ENCODE measurements at places on chromosomes 1 and 21.

DNA sequence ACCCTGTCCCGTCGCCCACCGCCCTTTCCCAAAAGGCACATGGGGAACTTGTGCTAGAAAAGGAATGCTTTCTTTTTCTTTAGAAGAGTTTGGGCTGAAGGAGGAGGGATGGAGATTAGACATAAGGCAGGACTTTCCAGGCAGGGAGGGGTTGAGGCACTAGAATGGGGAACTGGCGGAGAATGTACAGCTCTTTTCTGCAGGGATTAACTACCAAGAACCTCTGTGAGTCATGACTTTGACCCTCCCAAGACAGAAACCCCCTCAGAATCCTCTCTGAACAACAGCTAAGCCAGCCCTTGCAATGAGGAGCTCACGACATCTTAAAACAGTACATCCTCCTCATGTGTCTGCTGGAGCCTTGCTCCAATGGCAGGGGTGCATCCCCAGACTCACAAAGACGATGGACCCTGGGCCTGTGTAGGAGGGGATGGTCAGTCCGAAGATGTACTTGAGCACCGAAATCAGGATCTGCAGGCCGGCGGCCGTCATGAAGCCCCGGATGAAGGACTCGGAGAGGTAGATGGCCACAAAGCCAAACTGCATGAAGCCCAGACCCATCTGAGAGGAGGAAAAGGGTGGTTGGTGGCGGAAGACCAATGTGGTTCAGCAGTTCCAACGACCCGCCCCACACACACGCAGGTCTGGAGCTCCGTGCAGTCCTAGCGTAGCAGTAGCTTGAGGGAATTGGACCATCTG lies 13.6 kb downstream of the SLC26A9 start:
- DNase-seq: no peak

GRCh38 chr21:20882462-20883407 lies 115.5 kb upstream of the NCAM2 start:
- peak; percentile 60 for DNase-seq

- no peak for DNase-seq
Observed at GRCh38 chr21:26587736-26588201, 14.7 kb upstream of the CYYR1 start.

DNA sequence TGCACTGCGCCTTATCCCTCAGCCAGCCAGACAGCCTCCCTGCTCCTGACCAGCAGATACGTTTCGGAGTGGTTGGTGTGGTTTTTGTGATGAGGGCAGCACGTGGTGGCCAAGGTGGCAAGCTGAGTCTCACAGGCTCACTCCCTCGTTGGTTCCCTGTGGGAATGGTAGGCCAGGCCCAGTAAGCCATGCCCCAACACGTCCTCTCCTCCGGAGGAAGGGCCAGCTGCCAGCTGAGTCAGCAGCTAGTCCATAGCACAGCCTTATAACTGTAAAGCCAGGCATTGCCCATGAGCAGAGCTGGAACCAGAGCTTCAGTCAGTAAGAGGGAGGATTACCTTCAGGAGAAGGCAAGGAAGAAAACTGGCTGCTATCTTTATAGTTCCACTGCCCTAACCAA lies 29.5 kb downstream of the SZRD1 start:
- no peak for DNase-seq

DNA sequence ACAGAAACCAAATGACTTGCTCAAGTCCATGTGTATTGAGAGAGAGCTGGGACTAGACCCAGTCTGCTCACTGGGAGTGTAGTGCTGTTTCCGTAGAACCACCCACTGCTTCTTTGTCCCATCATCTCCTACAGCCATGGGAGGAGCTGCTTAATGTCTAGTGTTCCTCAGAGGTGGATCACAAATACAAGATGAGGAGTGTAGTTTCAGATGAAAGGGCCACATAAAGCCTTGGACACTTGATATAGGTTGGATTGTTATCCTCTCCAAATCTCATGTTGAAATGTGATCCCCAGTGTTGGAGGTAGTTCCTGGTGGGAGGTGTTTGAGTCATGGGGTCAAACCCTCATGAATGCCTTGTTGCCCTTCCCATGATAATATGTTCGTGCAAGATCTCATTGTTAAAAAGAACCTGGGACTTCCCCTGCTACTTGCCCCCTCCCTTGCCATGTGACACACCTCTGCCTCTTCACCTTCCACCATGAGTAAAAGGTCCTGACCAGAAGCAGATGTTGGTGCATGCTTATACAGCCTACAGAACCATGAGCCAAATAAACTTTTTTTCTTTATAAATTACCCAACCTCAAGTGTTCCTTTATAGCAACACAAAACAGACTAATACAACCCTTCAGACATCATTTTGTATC lies 127.5 kb upstream of the DNAH14 start:
- no peak for DNase-seq

GRCh38 chr1:235635938-235636662 lies 13.5 kb downstream of the GNG4 start:
- DNase-seq: no peak

GRCh38 chr1:4797429-4797828 lies 143.0 kb downstream of the AJAP1 start:
- DNase-seq: no peak

DNA sequence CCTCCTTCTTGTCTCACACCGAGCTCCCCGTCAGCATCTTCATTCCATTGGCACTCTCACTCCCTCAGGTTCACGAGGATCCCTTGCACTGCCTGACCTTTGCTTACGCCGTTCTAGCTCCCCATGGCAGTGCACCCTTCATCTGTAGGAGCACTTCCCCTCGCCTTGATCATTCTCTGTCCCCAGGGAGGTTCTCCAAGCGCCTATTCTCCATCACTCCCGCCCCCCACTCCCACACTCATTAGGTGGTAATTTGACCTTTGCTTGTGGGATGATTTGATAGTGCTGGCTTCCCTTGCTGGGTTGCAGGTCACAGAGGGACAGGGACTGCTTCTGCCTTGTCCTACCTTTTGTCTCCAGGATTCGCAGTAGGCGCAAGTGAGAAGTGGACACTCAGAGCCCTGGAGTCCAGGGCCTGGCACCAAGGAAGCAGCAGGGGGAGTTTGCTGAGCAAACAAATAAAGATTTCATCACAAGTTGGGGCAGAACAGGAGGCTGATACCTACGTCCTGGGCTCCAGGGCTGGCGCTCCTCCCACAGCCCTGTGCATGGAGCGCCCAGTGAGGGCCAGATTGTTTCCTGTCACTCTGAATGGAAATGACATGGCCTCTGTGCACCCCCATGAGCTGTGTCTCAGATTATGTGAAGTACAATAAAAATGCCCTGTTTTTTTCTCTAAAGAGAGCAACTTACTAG lies 82.0 kb upstream of the RUNX3 start:
- no peak for DNase-seq

DNA sequence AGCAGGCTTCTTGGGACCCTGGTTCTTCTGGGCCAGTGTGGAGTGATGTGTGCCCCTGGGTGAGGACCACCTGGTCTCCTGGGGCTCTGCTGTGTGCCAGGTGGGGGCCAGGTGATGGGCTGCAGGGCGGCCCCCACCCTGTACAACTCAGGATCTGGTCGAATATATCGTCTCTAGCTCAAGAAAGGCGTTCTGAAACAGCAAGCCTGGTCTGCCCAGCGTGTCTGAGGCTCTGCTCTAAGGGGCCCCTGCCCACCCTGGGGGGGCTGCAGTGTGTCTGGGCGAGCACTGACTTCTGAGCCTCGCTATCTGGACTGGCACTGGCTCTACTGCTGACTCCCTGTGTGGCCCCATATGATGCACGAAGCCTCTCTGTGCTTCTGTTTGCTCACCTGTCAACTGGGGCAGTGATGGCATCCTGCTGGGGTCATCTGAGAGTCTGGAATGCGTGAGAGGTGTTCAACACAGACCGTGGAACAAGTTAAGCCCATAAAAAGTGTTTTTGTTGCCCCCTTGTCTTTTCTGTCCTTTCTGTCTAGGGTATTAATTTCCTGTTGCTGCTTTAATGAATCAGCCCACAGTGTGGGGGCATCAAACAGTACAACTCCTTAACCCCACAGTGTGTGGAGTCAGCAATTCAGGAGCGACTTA lies 56.0 kb upstream of the TRAPPC10 start:
- DNase-seq: no peak

GRCh38 chr1:38046333-38046883 lies at the start of gene POU3F1:
Gene POU3F1, minus strand, starts transcription at chr1:38046793. Its CDS starts 50 bp downstream, at chr1:38046743.
- DNase-seq: no peak

DNA sequence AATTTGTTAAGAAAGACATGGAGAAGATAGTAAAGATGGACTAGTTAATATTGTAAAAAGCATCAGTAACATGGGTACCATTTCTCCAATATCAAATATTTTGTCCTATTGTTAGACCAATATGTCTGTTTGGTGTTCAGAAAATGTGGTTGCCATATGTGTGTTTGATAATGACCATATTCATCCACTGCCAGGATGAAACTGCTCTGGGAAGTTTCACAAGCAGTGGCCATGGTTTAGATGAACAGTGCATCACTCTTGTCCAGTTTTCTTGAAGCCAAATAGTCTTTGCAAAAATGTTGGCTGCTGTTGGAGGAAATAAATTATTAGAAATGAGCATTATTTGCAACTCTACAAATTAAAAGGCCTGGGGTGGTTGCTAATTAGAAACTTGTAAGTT lies 333.8 kb downstream of the NUF2 start:
- no peak for DNase-seq

- no peak for DNase-seq
Observed at GRCh38 chr21:15326032-15326867, 261.4 kb upstream of the NRIP1 start.

DNA sequence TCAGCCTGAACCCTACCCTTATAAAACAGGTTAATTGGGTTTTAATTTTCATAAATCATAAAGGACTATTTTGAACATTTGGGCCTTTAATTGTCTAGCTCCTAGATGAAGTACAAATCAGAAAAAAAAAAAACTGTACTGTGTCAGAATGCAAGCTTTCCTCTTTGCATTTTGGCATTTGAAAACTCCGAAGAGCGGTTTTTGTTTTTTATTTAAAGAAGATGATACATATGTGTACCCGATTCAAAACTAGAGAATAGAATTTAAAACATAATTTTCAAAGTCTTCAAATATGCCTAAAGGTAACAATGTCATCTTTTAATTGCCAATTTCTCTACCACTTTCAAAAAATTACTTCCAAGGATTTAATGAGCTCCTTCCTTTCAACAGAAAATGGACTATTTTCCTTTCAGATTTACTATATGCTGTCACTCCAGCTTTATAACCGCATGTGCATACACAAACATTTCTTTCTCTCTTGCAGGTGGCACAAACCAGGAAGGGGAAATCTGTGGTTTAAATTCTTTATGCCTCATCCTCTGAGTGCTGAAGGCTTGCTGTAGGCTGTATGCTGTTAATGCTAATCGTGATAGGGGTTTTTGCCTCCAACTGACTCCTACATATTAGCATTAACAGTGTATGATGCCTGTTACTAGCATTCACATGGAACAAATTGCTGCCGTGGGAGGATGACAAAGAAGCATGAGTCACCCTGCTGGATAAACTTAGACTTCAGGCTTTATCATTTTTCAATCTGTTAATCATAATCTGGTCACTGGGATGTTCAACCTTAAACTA lies 33.7 kb downstream of the MRPL39 start:
- DNase-seq: no peak

GRCh38 chr1:230185076-230186001 lies 118.3 kb downstream of the GALNT2 start:
- peak; percentile 67 for DNase-seq

GRCh38 chr21:45112371-45112770 lies 38.0 kb downstream of the ADARB1 start:
- no peak for DNase-seq

DNA sequence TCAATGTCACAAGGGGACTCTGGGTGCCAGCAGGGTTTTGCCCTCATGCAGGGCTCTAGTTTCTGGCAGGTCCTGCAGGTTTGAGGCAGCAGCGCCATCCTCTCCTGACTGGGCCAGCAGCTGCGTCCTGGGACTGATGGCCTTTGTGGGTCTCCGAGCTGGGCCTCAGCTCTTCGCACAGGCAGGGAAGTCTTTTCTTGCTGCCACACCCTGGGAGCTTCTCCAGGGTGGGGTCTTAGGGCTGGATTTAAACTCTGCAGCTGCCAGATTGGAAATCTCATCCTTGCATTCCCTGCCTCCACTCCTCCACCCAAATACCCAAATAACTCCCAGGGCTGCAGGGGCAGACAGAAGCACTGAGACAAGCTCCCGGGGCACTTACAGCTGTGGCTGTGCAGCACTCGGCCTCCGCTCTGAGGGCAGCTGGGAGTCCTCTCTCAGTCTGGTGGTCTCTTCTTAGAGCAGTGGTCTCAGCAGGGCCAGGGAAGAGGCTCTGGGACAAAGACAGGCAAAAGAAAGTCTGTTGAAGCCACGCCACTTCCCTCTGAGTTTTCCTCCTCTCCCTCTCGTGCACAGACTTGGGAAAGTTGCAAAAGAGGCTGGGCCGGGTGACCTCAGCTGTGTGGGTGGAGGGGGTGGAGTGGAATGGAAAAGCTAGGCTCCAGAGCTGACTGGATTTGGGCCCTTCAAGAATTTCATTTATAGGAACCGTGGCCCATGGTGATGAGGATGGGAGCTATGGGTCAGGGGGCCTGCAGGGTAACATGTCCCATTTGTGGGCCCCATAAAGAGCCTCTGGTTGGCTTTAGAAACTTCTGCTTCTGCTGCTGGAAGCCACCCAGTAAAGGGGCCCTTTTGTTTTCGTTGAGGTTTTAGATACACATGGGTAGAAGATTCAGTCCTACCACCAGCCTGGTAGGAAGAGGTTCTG lies at the start of gene RAB7B:
Gene RAB7B (minus strand): TSS at position 525 of the 931 bp plus-strand sequence. CDS start 9,260 bp downstream, outside the sequence.
- DNase-seq: no peak

GRCh38 chr1:167121375-167122120 lies 27.7 kb downstream of the STYXL2 start:
- DNase-seq: peak; percentile 34

- no peak for DNase-seq
Observed at GRCh38 chr1:158951956-158952355, 20.6 kb downstream of the PYHIN1 start.

- DNase-seq: no peak
Observed at GRCh38 chr1:74785944-74786343, 53.0 kb downstream of the TYW3 start.

DNA sequence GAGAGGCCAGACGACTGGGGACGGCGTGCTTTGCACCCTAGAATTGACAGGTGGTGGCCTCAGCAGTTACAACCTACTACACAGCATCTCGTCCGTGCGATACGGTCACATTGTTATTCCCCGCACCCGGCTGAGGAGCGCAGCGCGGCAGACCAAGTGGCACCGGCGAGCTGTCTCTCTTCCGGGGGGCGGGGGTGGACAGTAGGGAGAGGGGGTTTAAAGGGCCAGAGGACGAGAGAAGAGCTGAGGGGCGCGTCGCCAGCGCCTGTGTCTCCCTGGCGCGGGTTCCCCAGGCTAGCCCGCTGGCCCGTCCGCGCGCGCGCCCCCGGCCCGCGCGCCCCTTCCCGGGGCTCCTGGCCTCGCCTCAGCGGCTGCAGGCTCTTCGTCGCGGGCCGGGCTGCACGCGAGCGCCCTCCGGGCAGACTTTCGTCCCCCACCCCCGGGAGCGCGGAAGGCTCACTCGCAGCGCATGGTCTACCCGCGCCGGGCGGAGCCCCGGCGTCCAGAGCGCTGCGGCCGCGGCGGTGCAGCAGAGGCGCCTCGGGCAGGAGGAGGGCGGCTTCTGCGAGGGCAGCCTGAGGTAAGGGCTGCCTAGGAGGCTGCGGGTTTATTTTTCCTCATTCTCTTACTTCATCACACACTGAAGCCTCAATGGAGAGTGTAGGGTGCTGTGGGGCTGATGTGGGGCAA lies at the start of gene PDE4B:
Gene PDE4B (plus strand): TSS at position 227 of the 690 bp plus-strand sequence.
- peak; percentile 41 for DNase-seq
